GM04503 (cell line): ENCODE measurements at places on chromosomes 3 and 15.
A peak's percentile ranks its signal among the peaks of the same experiment; 100 is the strongest.

- no peak for DNase-seq
Observed at GRCh38 chr15:87047203-87047965, 967.7 kb downstream of the AGBL1 start.

- DNase-seq: no peak
Observed at GRCh38 chr3:195918176-195918575, 9.8 kb upstream of the TNK2 start.

DNA sequence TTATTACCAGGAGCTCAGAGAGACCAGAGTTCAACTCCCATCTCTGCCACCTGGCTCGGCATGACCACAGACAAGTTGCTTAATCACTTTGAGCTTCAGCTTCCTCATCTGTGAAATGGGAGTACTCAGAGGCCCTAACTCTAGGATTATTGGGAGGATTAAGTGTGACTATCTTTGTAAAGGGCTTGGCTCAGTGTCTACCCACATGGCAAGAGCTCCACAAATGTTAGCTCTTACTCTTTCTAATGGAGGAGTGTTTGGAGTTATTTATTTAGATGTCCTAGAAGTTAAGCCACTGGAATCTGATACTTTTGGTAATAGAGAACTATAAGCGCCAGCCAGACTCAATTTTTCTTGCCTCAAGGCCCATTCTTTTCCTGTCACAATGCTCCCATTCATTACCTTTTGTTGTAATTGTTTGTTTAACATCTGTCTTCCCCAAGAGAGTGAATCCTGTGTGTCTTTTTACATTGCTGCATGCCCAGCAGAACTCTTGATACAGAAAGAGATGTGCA, 12.3 kb upstream of the LMCD1 start:
- DNase-seq: no peak

DNA sequence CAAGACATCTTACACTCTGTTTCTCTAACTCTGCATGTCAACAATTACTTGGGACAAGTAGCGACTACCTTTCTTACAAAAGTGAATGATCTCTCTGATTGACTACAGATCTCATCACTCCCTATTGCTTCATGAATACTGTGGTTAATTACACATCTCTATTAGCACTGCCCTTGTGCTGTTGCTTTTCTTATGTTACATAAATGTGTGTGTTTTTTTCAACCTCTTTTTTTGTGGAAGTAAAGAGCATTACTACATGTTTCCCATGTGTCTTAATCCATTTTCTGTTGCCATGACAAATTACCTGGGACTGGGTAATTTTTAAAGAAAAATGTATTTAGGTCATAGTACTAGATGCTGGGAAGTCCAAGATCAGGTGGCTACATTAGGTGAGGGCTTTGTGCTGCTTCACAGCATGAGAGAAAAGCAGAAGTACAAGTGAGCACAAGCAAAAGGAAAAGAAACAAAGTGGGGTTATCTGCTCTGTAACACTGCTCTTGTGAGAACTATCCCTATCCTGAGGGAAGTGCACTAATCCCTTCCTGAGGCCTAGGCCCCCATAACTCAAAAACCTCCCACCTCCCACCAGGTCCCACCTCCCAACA, 298.2 kb upstream of the SATB1 start:
- no peak for DNase-seq

GRCh38 chr15:60819860-60820259, 340.9 kb upstream of the ICE2 start:
- DNase-seq: no peak

DNA sequence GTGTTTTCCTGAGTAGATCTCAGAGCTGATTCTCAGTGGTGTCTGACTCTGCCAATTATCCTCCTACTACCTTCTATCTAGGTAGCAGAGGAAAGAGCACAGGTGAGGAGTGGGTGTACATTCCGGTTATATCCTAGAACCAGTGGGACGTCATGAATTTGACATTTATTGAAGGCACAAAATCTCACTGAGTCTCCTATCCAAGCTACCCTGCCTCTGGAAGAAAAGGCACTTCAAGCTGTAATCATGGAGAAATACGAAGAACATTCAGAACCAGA, 952.2 kb downstream of the TUSC7 start:
- DNase-seq: no peak

GRCh38 chr15:63338170-63338569, 43.5 kb downstream of the CA12 start:
- DNase-seq: peak; percentile 42

- no peak for DNase-seq
Observed at GRCh38 chr3:172476347-172476746, 28.1 kb upstream of the GHSR start.

DNA sequence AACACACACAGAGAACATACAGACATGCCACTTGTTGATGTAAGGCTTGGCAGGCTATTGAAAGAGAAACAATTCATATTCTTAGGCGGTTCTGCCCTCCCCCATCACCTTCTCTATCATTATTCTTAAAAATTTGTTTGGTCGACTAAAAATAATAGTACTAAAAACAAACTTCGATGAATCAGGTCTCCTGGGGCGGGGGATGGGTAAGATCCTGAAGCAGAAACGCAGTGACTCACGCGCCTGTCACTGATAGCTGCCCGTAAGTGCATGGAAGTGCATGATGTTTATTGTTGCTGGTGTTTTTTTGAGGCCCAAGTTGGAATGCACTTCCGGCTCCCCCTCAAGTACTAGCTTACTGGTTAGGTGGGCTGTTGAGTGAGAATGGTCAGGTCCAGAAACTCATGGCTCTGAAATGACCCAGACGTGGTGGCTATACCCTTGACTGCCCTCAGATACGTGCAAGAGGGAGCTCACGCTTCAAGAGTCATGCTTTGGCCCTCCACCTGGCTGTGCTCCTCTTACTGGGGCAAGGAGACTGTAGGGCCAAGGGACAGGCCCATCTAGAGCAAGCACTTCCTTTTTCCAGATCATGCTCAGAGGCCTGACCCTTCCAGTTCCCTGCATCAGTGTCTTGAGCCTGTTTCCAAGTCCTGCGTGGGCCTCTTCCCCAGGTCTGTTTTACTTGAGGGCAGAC, 10.9 kb downstream of the SMAD3 start:
- no peak for DNase-seq

- DNase-seq: no peak
Observed at GRCh38 chr3:23430781-23431398, 227.8 kb downstream of the UBE2E2 start.

- DNase-seq: no peak
Observed at GRCh38 chr3:177777699-177778098, 580.4 kb upstream of the TBL1XR1 start.
